AG10803 (cell line): ENCODE measurements at places on chromosomes 5 and 9.

GRCh38 chr5:120600639-120601038, 136.5 kb downstream of the PRR16 start:
- no peak for DNase-seq

DNA sequence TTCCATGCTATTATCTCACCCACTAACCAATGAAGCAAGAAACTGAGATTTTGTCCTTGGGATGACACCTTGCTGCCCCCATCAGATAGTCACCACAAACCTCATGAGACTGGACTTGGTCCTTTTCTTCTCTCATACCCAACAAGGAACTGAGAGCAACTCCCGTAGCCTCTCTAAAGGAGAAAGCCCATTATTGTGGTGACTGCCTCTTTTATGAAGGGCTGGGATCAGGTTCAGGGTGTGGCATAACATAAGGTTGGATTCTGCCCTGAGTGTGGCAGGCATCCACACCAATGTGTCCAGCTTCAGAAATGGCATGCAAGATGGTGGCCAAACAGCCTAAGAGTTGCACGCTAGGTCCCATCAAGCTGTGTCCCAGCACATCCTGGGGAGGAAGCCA, 1.3 kb upstream of the ACTL7A start:
- no peak for DNase-seq

DNA sequence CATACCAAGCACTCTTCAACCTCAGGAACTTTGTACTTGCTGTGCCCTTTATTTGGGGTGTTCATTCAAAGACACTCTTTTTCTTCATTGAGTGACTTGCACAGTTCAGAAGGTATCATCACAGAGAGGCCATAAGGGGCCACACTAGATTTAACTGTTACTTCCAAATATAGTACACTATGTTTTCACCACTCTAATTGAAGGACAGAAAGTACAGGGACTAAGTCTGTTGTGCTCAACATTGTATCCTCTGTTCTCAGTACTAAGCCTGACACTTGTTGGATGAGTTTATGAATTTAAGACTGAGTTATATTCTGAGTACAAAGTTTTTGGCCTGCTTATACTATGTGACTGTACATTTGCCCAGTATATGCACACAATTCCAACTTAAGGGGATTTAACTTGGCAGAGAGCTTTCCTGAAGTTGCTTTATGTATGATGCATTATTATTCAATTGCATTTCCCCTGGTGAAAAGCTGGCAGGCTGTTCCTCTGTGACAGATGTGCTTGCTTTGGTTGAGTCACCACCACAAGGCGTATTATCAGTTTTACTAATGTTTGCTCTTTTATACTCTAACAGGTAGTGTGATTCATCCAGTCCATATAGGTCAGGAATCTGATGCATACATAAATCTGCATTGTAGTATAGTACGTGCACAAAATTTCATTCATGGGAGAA, 714.8 kb downstream of the TLR4 start:
- no peak for DNase-seq

- DNase-seq = no peak
Measured at GRCh38 chr5:35832762-35833161, 23.9 kb upstream of the IL7R start.

DNA sequence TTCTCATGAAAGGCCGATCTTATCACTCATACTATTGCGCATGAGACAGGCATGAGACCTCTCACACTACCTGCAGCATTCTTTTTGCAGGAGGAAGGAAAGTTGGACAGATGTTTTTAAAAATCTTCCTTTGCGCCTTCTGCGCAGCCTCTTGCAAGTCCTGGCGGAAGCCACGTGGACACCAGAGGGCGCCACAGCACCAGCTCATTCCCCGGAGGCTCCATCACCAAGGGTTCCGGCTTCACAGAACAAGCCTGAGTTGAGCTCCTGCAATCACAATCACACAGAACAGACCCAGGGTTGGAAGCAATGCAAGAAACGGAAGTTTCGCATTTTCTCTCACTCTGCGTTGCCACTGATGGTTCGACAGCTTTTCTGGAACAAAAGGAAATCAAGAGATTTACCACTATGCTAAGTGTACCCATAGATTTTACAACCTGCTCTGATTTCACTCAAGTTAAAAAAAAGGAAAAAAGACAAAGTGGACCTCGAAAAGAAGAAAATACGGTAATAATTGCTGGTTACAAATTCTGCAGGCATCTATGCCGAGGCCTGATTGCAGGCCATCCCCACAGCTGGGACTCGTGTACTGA, 304.7 kb upstream of the MSX2 start:
- peak; percentile 87 for DNase-seq

DNA sequence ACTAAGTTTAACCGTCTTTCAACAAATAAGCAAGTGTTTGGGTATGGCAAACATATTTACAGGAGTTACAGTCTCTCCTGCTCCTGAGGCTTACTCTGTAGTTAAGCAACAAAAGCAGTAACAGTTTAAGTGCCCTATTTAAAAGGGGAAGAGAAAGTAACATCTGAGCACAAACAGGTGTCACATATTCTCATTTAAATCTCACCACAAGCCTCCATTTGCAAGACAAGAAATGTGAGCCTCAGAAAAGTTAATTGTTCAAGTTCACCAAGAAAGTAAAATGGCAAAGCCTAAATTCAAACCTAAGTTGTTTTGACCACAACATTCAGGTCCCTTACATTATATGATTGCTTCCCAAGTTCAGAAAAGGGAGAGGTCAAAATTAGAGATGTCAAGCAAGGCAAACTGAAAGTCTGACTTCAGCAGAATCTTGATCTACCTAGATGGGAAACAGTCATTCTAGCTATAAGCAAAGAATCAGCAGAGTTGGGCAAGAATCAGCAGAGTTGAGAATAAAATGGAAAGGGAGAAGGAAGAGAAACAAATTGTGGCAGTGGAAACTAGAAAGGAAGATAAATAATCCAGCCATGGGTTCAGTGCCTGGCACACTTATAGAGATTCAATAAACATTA, 93.4 kb downstream of the STRBP start:
- DNase-seq = no peak

DNA sequence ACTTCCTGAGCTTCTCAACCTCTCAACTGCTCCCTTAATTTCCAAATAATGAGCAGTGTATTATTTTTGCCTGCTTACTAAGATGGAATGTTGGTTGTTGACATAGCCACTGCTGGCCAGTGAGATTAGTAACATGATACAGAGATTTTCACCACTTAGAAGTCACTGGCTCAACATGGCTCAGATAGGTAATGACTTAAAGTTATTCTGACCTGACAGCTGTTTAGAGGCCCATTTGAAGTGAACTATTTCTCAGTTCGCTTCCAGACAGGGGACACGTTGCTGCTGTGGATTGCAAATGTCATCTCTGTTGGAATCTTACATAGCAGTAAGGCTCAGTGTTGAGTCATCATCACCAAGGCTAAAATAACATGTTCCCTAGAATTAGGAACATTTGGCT, 490.2 kb downstream of the TLE4 start:
- peak; percentile 86 for DNase-seq

GRCh38 chr5:1415059-1415425, 30.2 kb downstream of the SLC6A3 start:
- no peak for DNase-seq

DNA sequence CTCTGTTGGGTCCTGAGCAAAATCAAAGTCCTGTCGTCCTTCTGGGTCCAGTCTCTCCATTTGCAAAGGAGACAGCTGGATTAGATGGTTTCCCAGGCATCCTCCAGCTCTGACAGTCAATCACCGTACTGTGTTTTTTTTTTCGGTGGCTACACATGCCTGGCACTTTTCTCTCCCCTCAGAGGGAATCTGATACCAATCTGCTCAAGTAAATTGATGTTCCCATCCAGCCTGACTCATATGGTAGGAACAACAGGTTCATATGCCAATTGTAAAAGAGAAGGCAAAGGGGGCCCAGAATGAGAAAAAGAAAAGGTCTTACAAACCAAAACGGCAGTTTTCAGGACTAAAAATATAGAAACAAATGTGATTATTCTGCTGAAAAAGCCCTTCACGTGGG, 1.2 kb downstream of the FBXO10 start:
- DNase-seq = no peak

DNA sequence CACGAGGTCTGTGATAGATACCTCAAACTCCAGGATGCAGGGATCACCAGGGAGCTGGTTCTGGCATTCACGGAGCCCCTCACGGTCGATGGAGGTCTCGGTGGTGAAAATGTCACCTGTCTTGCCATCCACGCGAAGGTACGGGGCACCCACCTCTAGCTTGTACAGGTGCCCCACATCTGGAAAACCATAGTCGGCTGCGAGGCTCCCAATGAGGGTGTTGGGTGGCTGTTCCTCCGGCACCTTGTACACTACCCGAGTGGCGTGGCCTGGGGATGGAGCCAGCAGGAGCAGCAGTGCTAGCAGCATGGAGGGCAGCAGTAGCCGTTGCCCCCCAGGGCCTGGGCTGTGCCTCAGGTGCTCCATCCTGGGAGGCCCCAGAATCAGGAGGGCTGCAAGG, 9.2 kb downstream of the PCDH1 start:
- no peak for DNase-seq

DNA sequence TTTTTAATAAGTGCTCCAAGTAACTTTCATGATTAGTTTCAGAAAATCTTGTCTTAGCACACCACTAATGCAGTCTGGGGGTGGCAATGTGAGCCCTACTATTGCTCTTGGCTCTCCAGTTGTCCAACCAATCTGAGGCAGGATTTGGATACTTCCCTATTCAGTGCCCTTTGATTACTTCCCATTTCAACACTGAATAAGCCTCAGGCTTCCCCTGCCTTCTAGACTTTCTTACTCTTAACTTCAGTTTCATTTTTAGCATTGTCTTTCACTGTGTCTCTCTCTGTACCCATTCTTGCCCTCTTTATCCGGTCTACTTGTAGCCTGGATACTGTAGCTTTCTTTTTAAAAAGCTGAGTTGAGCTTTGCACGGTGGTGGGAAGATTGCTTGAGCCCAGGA, 186.1 kb downstream of the C9orf152 start:
- no peak for DNase-seq

DNA sequence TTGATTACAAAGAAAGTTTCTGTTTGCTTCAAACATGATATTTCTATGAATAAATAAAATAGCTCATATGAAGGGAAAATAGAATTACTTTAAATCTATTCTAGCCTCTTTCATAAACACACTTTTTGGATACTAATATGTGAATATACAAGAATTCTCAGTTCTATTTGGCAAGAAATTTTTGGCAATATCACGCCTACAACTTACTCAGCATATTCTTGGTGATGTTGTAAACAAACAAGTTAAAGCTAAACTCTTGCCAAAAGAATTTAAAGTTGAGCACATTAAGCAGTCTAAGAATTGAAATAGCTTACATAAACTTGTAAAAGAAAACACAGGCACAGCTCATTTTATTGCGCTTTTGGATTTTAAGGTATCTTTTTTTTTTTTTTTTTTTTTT, 209.8 kb downstream of the CDH12 start:
- no peak for DNase-seq

DNA sequence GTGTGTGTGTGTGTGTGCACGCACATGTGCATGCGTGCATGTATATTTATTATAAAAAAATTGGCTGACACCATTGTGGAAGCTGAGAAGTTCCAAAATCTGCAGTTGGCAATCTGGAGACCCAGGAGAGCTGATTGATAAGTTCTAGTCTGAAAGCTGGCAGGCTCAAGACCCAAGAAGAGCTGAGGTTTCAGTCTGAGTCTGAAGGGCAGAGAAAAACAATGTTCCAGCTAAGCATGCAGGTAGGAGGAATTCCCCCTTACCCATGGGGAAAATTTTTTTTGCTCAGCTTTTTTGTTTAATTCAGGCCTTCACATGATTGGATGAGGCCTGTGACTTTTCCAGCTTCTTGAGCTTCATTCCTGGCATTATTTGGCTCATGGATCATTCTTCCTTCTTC, 31.2 kb upstream of the ACTBL2 start:
- no peak for DNase-seq

- DNase-seq = no peak
Measured at GRCh38 chr9:106503759-106504158, 359.2 kb upstream of the ZNF462 start.

- no peak for DNase-seq
Measured at GRCh38 chr5:173623296-173623771, 6.9 kb upstream of the BOD1 start.

DNA sequence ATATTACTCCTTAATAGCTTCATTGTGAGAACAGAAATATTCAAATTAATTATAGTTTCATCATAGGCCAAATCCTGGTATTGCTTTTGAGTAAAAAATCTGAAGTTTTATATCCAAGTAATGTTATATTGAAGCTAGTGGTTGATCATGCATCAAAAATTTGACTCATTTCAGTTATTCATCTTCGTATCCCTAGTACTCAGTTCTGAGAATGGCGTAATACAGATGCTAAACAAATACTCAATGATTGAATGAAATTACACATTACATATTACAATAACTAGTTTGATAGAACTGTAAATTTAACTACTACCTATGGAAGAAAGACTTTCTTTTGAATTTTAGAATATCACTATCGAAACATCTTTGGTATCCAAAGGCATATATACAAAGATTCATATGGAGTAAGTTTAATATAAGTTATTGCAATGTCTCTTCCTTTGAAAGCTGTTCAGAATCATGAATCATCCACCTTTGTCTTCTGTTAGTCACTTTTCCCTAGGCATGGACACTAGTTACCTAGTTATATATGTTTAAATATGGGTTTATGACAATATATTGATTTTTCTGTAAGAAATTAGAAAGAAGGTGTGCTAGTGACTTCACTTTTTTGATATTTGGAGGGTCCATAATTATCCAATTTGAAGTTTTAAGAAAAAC, 5.0 kb upstream of the ZNF462 start:
- DNase-seq = no peak

DNA sequence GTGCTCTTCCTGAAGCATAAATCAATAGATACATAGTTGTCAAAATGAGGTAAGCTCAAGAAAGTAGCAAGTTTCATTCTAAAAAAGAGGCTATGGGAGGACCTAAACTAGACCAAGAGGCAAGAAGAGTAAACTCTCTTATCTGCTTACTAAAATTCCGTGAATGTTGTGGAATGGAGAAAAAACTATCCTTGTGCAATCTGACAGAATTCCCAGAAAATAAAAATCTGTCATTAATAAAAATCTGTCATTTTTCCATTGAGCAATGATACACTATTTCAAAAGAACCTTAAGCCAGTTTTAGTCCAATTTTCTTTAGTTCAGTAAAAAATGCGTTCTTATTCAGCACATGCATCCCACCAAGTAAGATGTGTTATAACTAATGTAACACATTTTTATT, 15.9 kb upstream of the FANCC start:
- peak; percentile 52 for DNase-seq

GRCh38 chr5:14742498-14742897, 78.0 kb downstream of the OTULIN start:
- no peak for DNase-seq

DNA sequence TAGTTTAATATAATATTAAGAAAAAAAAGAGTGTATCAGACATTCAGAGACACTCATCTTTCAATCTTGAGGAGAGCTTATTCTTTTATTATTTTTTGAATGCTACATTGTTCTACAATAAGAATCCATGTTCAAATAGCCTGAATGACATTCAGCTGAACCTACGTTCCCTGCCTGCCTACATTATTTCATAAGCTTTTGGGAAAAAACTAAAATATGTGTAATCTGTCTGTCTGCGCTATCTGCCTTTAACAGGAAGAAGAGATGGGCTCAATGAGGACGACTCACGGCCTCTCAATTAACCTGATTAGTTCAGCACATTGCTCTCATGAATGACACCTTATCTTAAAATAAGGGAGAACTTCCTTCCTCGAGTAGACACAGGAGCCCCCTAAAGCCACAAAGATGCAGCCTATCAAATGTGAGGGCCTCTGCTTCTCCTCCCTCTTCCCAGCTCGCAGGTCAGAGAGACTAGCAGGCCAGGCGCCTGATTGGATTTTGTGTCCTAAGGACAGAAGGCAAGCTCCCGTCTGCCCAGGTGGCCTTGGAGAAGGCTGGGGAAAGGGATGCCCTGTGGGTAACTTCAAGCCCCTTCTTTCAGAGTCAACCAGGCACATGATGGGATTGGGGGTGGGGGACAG, 37.8 kb downstream of the EBF1 start:
- no peak for DNase-seq
